ENCODE measurements at places on chromosomes 12 and 14.

DNA sequence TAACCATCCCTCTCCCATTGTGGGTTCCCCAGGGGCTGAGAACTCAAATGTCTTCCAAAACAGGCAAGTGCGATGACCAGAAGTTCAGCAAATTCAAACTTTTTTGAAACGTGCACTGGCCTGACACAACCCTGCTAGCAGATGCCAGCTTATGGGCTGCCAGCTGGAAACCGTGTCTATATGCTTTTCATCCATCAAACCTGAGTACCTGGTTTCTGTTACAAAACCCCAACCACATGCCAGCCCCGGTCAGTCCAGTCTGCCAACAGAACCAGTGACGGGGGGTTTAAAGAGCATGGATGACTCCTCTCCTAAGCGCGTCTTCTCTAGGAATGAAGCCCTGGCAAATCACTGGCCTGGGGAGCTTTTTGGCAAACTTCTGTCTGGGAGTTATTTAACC lies 189.7 kb downstream of the TTC7B start:
- DNase-seq = no peak

DNA sequence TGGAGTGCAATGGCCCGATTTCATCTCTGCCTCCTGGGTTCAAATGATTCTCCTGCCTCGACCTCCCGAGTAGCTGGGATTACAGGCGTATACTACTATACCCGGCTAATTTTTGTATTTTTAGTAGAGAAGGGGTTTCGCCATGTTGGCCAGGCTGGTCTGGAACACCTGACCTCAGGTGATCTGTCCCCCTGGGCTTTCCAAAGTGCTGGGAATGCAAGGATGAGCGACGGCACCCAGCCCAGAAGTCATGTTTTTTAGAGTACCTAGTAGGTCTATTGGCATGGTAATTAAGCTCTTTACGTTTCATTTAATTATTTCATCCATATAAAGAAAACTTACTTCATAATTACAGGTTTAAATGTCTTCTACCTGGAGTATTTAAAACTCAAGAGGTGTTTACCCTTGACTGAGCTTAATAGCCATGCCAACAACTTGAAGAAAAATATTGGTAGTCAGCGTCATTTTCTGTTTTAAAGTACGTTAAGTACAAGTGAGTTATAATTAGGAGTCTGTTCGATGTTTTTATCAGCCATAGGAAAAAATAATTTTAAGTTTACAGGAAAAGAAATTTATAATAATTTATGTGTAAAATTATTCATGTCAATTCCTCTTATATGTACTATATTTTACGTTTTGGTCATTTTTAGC lies 4.0 kb downstream of the TMPO start:
- no peak for DNase-seq

- DNase-seq = no peak
Observed at GRCh38 chr12:84814664-84815245, 97.8 kb downstream of the SLC6A15 start.

DNA sequence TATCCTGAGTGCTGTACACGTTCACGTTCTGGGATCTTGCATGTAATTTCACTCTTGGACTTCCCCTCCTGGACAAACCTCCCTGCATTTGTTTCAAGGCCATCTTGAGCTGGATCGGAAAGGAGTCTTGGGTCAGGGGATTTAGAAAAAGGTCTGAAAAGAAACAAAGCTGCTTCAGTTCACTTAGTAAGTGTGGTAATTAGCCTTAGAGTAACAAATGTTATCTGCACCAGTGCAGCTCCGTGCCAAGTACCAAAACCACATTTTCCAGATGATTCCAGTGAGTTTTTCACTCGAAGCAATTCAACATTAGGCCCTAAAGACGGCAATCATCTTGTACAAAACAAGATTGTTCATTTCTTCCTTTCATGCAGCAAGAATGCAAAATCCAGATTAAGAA lies 39.4 kb upstream of the ATXN2 start:
- no peak for DNase-seq

GRCh38 chr12:81176796-81177195 lies 98.9 kb downstream of the ACSS3 start:
- DNase-seq = no peak

DNA sequence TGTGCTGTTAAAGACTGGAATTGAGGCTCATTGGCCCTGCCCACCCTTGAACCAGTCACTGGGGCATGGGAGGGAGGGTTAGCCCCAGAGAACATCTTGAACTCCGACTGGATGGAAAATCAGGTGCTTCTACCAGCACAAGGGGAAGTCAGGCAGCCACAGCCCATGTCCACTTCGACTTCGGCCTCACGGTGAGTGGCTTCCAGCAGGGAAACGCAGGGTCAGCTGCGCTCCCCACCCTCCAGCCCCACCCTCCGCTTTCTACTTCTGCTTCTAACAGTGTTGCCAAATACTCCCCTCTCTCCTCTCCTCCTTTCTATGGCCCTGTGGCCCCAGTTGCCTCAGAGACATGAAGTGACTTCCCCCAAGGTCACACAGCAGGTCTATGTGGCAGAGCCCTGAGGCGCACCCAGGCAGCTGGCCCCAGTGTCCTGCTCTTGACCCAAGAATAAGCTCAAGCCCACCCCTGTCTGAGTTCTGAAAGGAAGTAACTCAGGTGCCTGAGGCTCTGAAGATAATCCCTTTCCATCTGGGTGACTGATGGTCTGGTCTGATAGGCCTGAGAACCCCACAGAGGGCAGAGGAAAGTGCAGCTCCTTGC lies 11.9 kb upstream of the SH2B3 start:
- DNase-seq = no peak

- no peak for DNase-seq
Observed at GRCh38 chr12:91640021-91640420, 457.4 kb upstream of the DCN start.

GRCh38 chr12:104469066-104469465 lies 12.3 kb downstream of the CHST11 start:
- DNase-seq = no peak

GRCh38 chr12:100171248-100171647 lies 28.6 kb upstream of the BLTP3B start:
- DNase-seq = no peak

GRCh38 chr12:79298506-79298905 lies 392.3 kb downstream of the PAWR start:
- DNase-seq = no peak

DNA sequence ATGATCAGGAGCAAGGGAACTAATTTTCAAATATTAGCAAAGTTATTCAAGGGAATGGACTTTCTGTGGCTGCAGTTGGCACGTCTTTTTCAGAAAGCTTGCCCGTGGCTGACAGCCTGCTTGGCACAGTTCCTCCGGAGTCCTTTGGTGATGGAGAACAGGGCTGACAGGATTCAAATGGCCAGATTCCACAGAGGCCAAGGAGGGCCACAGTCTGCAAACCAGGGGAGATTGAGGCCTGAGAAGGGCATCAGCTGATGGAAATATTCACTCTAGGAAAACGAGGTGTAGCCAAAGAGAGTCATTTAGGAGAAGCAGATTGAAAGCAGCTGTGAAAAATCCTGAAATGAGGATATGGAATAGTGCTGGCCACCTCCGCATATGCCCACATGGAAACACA lies 178.3 kb downstream of the EMP1 start:
- DNase-seq = no peak

DNA sequence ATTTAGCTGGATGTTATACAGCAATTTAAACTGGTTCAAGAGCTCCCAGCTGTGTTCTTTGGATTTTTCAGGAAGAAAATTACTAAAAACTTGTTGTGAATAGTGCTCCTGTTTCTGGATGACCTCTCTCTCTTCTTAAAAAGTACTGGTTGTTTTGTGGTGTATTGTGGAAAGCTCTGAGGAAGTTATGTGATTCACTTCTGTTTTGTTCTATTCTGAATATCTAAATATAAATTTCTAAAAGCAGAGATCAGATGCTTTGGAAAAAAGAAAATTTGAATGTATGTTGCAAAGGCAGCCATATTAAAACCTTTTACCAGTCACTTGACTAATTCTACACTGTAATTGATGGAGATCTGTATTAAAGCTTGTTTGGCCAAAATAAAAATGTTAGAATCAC lies 3.4 kb upstream of the C3AR1 start:
- DNase-seq = no peak

DNA sequence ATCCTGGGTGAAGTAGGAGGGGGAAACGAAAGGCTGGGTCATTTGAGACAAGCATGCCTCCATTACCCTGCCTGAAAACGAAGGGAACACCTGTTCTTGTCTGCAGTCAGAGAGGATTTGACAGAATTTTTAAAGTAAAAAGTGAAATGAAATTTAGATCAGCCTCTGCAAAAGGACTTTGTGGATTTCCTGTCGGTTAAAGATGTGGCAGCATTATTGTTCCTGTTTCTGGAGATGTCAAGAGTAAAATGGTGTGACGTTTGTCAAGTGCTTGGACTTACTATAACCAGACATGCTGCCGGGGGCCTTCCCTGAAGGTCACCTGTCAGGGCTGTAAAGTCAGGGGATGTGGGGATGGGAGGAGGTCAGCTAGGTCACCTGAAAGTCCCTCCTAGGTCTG lies 32.0 kb downstream of the NRXN3 start:
- DNase-seq = no peak

DNA sequence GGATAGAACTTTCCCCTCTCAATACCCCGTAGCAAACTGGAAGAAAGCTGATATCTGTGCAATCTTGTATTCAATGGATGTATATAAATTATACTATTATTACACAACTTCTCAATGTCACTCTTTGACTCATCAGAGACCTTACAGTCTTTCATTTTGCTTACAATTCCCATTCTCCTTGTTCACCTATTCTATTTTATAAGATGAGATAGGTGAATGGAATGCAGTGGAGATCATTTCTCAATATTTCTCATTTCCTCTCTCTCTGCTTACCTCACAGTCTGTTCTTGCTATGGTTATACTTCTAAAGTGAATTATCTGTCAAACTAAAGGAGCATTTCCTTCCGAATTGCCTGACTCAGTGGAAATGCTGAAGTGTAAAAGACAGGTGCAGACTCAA lies 14.9 kb downstream of the FOXA1 start:
- no peak for DNase-seq
